ENCODE measurements at places on chromosomes 2 and 18.
A peak's percentile ranks its signal among the peaks of the same experiment; 100 is the strongest.

DNA sequence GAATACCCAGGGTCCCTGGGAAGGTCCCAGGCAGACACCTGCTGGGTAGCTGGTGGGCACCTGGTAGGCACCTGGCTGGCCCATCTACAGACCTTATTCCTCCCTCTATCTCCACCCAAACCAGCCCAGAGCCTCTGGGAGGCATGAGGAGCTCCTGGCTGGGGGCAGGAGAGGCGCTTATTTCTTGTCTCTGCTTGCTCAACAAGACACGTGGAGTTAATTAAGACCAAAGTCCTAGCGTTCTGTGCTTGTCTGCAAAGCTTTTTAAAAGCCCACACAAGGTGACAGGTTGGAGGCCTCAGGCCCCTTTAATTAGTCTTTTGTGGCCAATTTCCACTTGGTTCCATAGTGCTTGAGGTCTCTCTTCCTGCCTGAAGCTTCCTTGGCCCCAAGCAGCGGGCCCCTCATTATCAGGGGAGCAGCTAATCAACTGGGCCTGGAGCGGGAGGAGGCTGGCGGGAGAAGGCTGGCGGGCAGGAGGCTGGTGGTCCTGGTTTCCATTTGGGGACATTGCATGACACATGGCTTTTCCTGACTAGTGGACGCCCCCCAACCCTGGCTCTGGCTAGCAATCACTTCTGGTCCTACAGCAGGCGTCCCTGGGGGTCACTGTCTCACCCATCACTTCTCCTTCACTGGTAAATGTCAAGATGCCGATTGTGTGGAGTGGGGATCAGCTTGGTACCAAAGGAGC, 65.4 kb upstream of the HDAC4 start:
- no peak for DNase-seq

- DNase-seq: peak; percentile 81
Observed at GRCh38 chr2:38076152-38076709, 280 bp upstream of the CYP1B1 start.

DNA sequence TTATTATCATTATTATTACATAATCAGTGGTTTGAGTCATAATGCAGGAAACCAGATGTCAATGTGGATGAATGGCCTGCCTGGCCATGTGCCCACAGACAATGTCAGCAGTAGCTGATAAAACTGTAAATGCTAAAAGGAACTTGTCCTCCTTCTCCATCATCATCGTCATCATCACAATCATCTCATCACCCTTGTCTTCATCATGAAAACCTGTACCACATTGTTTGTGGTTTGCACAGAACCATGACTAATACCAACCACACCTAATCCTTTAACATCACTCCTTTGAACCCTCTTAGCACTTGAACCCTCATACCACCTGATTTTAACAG, 96.0 kb downstream of the HNMT start:
- no peak for DNase-seq

GRCh38 chr18:8778824-8779223, 73.5 kb downstream of the MTCL1 start:
- no peak for DNase-seq

DNA sequence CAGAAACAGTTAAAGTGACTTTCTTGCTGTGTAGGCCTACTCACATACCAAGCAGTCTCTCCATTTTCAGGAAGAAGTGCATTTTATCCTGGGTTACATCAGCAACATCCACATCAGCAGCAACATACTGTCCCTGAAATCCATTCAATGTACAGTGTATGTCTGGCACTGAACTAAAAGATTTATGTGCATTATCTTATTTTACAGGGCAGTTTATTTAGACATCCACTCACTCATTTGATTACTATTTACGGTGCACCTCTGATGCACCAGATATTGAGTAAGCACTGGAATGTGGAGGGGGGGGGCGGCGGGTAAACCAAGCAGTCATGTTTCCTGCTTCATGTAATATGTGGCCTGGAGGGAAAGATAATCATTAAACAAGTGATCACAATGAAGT, 1128.2 kb downstream of the BCL11A start:
- DNase-seq: no peak

DNA sequence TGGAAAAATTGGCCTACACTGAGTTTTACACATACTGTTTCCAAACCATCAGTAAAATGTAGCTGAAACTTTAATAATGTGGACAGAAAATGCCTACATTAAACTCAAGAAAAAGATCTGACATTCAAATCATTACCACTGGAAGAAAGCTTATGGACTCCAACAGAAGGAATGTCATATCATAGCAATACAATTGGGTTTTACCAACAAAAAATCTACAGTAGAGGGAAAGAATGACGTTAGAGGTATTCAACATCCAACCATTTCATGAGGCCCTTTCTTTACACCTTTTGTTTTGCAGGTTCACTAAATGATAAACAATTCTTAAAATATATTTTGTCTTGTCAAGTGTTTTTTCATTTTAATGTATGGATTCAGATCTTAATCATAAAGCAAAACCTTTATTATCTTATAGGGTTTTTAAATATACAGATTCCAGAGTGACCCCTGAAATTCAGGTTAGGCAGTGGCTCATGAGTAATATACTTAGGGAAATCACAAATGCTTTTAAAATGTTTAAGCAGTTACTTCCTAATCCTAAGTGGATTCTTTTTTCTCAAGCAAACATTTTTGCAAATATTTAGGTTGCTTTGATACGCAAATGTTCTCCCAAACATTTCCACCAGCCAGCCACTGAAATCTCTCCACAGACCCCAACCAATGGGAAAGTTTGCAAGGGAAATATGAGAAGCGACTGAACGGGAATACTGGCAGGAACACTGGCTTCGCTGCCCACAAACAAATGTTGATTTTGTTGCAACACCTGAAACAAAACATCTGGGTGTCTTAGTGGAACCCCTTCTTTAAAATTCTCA, 168.7 kb downstream of the TCF4 start:
- peak; percentile 60 for DNase-seq

DNA sequence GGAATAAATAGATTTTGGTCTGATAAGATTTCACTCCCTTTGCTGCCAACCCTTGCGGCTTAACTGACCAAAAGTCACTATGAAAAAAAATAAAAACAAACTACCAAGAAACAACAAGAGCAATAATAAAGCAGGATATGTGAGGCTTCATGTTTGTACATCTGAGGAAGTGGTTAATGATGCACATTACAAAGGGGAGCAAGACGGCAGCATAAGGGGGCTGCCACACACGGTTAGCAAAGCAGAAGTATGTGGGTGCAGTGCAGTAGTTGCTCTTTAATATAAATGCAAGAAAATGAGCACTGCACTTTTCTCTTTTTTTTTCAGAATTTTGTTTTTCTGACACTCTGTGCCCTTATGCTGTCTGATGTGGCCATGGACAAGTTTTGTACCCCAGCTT, 377.1 kb upstream of the CNTNAP5 start:
- DNase-seq: no peak

DNA sequence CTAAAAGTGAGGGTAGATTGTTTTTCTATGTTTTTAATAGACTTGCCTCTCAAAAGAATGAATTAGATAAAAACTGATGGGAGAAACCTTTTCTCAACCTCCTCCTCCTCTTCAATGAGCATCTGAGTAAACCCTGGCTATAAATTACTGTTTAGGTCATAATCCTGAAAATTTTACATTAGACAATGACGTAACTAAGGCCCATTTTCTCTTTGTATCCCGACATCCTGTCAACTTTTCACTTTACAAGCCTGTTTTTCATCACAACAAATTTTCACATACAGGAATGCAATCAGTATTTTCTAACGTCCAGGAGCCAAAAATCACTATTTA, 1.3 kb downstream of the SPIRE1 start:
- DNase-seq: no peak

- DNase-seq: no peak
Observed at GRCh38 chr2:151862700-151863099, 34.5 kb upstream of the ARL5A start.

- DNase-seq: no peak
Observed at GRCh38 chr2:198440833-198441232, 636.4 kb downstream of the PLCL1 start.

GRCh38 chr2:215751200-215751910, 262.0 kb downstream of the MREG start:
- DNase-seq: no peak

Data from NCI-H526 (cell line).